Ovary (tissue), 10 donors: ENCODE measurements at places on chromosomes 11 and 22. TPM values are rescaled to one million over a fixed set of nuclear protein-coding genes. Genes with fewer than 3 reads are reported as not detected.

GAL3ST3 gene
- 0.08 TPM for polyA plus RNA-seq

TBX1 gene
- polyA plus RNA-seq = 3.2 TPM

SMTNL1 gene
- polyA plus RNA-seq = not detected

C11orf16 gene
- polyA plus RNA-seq = not detected

SYT7 gene
- polyA plus RNA-seq = 1.7 TPM

NTM gene
- polyA plus RNA-seq = 0.16 TPM

SCARF2 gene
- polyA plus RNA-seq = 14.1 TPM

DNA sequence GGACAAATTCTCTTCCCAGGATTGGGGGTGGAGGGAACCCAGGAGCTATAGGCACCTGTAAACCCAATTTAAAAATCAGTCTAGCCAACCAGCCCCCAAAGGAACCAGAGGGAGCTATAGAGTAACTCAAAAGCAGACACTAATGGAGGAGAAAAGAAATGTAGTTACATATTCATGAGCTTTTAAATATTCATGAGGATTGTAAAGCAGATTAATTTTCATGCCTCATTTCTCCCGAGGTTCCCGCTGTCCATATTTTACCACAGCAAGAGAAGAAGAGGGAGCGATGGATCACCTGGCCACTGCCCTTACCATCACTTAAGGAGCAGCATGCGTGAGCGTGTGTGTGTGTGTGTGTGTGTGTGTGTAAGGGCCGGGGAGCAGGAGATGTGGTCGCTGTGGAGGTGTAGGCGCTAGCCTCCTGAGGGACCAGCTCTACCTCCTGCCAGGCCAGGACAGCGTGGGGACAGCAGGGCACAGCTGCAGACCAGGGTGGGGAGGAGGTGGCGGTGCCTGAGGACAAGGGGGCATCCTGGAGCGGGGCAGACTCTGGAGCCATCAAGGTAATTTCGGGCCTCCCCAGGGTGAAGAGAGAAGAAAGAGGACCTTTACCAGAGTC, 100.7 kb upstream of the THY1 start:
- no peak for DNase-seq

DNA sequence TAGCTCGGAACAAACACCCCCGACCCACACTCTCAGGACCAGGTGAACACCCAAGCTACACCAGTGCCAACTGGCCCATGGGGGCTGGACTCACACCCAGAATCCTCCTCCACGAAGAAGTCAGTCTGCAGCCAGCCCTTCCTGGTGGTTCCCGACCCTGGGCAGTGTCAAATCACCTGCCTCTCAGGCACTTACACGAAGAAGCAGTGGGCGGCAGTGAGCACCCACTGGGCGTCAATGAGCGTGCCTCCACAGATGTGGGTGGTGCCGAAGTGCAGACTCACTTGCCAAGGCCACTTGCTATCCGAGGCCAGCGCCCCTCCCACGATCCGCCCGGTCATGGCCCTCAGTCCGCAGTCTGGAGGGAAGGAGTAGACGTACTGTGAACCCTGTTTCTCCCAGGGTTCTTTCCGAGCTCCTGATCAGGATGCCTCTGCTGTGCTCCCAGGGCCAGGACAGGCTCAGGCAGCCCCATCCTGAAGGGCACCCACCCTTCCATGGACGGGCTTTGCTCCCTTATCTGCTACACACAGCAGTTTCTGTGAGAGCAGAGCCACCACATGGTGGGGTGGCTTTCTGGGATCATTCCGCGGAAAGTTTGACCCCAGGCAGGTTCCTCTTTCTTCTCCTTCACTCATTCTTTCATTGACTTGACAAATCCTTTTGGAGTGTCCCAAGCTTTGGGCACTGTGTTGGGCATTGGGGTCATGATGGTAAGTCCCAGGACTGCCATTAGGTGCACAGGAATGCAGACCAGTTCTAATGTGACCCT, 19.4 kb downstream of the TMPRSS13 start:
- DNase-seq = peak; percentile 32

GRCh38 chr11:3202759-3203158, 15.9 kb downstream of the MRGPRG start:
- no peak for DNase-seq

DNA sequence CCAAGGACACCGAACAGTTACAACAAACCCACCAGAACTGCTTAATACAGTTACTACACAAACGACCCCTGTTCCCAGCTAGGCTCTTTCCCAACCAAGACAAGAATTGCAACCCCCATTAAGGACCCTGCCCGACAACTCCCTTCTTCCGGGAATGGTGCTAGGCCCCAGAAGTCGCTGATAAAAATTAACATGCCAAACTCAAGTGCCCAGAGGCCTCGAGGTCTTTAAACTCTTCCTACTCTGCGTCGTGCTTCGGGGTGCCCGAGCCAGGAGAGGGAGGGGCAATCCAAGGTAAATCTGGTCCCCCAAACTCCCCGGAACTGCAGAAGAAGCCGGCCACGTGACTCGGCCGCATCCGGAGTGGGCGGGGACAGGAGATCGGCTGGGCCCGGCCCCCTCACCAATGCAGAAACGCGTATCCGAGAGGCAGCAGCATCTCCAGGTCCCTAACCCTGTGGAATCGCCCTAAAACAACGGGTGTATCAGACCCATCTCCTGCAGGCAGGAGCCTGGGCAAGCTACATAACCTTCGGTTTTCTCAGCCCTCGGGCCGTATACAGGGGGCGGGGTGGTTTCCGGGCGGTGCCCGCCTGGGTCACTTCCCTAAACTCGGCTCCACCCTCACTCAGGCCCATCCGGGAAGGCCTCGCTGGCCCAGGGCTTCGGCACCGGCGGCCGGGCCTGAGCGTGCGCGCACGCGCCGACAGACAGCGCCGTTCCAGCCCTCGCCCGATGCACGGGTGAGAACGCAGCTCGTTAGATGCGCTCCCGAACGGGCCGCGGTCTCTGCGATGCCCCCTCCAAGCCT, 1.1 kb downstream of the CFL1 start:
- peak; percentile 79 for DNase-seq

DNA sequence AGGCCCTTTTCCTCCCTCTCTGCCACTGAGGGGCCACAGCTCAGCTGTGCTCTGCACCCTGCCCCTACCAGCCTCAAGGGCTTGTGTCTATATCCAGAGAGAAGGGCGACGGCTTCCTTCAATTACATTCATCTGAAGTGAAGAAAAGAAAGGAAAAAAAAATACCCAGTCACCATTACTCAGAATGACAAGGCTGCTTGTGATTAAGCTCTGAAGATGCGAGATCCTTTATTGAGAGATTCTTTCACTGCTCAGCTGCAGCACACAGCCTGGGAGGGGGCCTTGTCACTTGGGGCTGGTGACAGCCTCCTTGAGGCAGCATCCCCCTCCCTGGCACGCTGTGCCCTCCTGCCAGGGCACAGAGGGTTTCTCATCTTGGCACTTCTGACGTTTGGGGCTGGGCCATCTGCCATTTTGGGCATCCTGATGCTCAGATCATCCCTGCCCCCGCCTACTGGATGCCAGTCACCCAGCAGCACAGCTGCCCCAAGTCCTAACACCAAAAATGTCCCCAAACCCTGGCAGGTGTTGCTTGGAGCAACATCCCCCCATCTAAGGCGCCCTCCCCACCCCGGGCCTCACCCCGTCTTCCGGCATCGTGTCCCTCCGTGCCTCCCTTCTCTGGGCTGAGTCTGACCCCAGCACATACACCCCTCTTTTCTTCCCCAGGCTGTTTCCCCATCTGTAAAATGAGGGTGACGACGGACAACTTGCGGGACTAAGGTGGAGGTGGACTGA, 1394.7 kb downstream of the BRD1 start:
- DNase-seq = no peak

- no peak for DNase-seq
These were observed 105.1 kb downstream of the FBXO7 start for GRCh38 chr22:32579529-32580220.

DNA sequence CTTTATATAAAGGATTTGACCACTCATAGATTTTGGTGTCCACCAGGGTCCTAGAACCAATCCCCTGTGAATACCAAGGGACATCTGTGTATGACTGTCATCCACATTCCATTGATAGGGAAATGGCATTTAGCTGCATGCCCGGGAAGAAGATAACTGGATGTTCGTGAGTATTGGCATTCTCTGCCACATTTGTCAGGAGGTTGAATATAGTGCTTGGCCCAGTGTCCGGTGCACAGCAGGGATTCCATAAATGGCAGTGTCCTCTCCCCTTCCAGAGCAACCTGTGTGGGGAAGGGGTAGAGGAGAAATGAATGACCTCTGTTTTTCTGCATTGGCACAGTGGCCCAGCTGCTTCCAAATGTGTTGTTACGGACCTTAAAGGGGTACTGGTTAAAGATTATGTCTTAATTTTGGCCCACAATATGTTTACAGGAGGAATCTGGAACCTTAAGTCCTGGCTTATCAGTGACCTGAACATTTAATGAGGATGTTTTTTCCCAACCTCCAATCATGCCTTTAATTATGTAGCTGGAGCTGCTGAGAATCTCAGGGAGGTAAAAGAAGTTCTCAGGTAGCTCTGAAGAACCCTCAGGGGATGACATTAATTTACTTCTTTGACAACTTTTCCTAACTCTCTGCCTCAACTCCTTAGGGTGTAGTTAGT, 33.6 kb upstream of the OR4B1 start:
- DNase-seq = no peak

DNA sequence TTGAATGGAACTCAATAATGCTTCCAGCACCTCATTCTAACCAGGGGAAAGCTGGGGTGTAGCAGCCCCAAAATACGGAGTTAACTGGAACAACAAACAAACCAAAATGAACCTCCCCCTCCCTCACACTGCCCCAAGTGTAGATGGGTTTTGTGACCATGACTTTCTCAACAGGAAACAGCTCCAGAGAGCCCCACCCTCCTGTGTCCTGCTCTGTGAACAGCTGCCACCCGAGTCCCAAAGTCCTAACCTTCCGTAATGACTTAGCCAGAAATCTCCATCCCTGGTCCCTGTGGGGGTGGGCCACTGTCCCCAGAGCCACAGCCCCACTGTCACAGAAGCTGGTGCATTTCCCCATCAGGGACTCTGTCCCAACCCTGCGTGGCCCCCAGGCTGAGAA, 155.4 kb downstream of the CRYBB2 start:
- DNase-seq = no peak

DNA sequence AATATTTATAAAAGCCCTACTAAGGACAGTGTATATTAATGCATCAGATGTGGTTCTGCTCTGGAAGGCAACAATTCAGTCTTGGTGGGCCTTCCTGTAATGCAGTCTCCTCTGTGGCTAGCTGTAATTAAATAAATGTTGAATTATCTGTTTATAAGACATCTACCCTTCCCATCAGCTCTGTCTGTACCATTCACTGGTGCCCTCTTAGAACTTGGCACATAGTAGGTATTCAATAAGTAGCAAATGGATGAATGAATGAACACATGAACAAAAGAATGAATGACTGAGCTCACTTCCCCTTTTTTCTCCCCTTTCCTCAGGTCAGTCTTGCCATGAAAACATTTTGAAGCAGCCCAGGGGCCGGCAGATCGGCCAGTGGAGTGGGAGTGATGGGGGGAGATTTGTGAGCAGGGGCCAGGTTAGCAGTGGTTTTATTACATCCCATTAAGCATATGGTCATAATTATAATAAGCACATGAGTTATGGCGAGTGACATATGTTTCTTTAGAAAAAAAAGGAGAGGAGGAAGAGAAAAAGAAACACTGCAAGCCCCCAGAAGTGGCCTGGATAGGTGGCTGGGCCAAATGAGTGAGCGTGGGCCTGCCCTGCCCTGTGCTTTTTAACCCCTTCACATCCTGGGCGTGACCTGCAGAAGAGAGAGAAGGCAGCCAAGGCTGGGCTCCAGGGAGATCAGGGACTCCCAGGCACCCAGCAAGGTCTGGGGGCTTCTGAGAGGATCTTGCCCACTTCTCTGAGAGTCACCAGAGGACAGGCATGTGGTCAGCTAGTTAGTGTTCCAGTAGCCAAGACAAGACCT, 48.6 kb upstream of the CD82 start:
- DNase-seq = no peak

GRCh38 chr11:11480971-11481370, 127.9 kb upstream of the CSNK2A3 start:
- no peak for DNase-seq

GRCh38 chr11:1748636-1749394, 1.6 kb downstream of the IFITM10 start:
- DNase-seq = no peak

- no peak for DNase-seq
These were observed 8.1 kb downstream of the SCARF2 start for GRCh38 chr22:20429254-20430100.

DNA sequence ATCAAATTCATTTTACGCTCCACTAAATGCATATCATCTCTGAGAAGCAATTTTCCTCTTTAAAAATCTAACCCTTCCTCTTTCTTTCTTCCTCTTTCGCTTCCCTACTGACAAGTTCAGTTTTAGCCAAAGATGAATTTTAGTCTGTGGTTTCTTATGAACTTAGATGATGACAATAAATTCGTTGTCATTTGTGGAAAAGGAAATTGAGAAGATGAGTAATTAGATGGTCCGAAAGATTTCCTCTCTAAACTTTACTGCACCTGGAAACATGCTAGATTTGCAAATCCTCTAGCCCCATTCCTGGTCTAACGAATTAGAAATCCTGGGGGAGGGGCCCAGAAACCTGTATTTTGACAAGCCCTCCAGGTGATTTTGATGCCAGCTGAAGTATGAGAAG, 855.4 kb upstream of the CHORDC1 start:
- no peak for DNase-seq

DNA sequence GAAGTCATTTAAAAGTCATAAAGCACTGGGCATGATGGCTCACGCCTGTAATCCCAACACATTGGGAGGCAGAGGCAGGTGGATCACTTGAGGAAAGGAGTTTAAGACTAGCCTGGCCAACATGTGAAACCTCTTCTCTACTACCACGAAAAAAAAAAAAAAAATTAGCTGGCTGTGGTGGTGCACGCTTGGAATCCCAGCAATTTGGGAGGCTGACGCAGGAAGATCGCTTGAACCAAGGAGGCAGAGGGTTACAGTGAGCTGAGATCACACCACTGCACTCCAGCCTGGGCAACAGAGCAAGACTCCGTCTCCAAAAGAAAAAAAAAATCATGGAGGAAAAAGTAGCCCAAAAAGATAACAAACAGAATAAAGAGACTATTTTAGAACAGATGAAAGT, 42.2 kb downstream of the NUP98 start:
- no peak for DNase-seq

DNA sequence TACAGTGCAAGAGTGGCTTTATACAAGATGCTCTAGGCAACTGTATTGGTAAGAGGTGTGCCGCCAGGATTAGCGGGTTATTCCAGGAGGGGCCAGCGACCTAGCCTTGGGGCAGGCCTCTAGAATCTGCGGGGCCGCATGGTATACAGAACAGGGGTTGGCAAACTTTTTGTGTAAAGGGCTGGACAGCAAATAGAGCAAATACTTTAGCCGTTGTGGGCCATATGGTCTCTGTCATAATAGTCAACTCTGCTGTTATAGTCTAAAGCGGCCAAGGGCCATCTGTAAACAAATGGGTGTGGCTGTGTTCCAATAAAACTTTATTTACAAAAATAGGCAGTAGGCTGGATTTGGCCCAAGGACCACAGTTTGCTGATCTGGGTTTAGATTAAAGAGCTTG, 32.6 kb downstream of the FBLN1 start:
- DNase-seq = no peak

GRCh38 chr11:126311401-126312291, 7.8 kb downstream of the DCPS start:
- DNase-seq = no peak

GRCh38 chr11:68524213-68524612, 63.7 kb downstream of the PPP6R3 start:
- DNase-seq = no peak
